COR-L47 (cell line): ENCODE measurements at places on chromosomes 12 and 14.

GRCh38 chr14:100142073-100143040 lies 17.1 kb downstream of the DEGS2 start:
- peak; percentile 47 for DNase-seq

GRCh38 chr12:69440016-69440415 lies 30.2 kb upstream of the FRS2 start:
- DNase-seq: no peak

GRCh38 chr14:51860825-51861499 lies 550 bp downstream of the GNG2 start:
- DNase-seq: no peak

DNA sequence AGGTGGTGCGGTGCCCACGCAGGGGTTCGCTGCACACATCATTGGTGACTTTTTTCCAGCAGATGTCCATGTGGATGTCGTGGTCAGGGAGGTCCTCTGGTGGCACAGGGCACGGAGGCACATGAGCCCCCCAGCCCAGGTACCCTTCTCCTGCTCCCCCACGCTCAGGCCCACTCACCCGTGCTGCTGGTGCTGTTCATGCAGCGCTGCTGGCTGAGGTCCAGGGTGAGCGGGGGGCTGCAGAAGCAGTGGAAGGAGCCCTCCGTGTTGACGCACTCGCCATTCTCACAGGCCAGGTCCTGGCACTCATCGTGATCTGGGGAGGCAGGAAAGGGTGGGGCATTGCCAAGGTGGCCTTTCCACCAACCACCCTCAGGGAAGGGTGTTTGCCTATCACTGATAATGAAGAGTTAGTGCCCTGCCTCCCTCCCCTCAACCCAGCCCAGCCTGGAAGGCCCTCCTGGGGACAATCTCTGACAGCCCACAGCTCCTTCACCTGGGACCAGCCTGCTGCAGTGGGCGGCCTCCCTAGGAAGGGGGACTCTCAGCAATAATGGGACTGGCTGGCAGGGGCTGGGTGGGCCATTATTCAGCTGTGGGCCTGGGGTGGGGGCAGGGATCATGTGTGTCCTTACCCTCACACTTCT lies 9.8 kb downstream of the ISCA2 start:
- DNase-seq: no peak

DNA sequence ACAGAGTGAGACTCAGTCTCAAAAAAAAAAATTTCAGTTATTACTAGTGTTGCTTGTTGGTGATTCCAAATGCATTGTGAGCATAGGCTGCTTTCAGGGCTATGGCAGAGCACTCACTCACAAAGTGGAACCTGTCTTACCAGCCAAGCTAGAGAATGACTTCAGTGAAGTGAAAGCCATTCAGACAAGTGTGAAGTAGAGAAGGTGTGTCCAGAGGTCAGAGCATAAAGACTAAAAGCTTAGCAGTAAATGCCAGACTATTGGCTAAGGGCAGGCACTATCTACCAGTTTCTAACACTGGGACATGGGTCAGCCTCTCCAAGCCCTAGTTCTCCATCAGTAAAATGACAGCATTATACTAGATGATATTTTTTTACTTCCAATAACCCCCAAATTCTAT lies 12.7 kb downstream of the PPP1R36 start:
- DNase-seq: no peak

DNA sequence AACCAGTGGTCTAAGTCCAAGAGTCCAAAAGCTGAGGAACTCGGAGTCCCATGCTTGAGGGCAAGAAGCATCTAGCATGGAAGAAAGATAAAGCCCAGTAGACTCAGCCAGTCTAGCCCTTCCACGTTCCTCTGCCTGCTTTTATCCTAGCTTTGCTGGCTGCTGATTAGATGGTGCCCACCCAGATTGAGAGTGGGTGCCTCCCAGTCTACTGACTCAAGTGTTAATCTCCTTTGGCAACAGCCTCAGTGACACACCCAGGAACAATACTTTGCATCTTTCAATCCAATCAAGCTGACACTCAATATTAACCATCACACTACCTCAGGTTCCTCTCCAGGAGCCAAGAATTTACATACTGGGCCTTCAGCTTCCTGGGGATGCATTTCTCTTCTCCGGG lies 476.1 kb downstream of the FUT8 start:
- DNase-seq: no peak

DNA sequence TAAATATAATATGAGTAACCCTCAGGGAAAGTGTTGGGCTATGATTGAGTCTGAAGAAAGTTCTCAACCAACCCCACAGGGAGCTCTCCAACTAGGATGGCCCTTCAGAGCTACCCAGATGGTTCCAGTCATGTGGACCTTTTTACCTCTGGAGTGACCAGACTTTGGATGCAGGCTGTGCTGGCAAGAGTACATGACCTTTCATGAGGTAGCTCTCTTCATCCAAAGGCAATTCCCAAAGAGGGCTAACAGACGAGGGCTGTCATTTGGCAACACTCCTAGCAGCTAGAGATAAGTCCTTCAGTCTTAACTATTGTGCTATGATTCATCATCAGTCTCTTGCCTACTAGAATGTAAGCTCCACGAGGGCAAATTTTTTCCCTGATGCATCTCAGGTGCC lies 75.4 kb downstream of the DUSP6 start:
- no peak for DNase-seq

DNA sequence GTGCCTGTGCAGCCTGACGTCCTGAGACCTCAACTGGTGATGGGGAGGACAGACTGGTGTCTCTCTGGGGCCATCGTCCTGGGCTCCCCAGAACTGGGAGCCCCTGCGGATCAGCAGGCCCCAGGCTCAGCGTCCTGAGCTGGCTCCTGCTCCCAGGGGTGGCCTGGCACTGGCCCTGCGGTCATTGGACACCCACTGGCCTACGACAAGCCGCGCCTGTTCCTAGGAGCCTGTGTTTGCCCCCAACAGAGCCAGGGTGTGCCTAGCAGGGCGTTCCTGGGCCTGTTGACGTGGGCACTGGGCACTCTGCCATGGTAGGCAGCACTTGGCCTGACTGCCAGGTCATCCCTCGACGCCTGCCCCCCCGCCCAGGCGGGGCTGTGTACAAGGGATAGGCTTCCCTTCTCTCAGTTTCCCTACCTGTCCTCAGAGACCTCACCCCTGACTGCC lies 8.4 kb downstream of the ADSS1 start:
- peak; percentile 42 for DNase-seq

GRCh38 chr12:113298861-113299545 lies 35.9 kb downstream of the SLC8B1 start:
- no peak for DNase-seq

DNA sequence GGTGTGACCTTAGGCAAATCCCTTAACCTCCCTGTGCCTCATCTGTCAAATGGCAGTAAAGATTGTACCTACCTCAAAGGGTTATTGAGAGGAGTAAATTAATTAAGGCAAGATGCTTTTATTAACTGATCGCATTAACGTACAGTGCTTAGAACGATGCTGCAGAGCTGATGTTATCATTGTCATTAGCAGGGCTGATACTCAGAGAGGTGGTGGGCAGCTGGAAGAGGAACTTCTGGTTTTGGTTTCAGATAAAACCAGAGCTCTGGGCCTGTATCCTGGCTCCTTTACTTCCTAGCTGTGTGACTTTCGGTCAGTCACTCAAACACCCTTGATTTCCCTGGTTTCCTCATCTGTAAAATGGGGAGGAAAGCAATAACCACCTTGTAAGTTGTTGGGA lies 55.1 kb downstream of the CALM1 start:
- DNase-seq: no peak

GRCh38 chr12:11705010-11705409 lies 55.5 kb downstream of the ETV6 start:
- DNase-seq: no peak

- DNase-seq: no peak
Measured at GRCh38 chr12:13171921-13172859, 24.3 kb upstream of the EMP1 start.

DNA sequence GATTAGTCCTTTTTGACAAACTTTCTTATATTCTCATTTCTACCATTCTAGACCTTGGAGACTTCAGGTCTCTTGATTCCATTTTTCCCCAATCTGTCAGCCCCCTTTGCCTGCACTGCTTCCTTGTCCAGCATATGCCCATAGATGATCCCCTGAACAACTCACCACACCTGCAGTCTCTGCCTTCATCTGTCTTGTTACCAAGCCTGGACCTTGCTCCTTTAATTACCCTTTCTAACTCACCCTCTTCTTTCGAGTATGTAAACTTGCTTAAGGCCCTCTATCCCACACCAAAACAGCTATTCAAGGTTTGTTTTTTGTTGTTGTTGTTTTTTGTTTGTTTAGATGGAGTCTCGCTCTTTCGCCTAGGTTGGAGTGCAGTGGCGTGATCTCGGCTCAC lies 9.6 kb downstream of the COX14 start:
- DNase-seq: no peak

GRCh38 chr14:104521816-104522745 lies 57.5 kb upstream of the C14orf180 start:
- no peak for DNase-seq

- no peak for DNase-seq
Measured at GRCh38 chr12:106767206-106767605, 7.3 kb upstream of the RIC8B start.

DNA sequence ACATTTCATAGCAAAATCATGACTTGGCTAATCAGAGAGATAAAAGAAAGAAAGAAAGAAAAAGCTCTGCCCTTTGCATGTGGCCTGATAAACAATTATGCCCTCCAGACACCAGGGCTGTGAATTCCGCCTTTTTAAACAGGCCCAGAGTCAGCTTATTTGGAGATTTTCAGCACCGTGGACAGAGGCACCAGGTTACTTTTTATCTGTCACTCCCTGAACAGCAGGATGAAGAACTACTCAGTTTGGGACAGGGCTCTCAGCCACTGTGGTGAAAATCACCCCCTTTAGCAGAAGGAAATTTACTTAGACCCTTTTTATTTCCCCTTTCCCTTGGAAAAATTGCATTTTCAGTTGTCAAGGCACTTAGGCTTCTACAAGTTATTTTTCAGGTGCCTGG lies 359.9 kb downstream of the NRXN3 start:
- no peak for DNase-seq

DNA sequence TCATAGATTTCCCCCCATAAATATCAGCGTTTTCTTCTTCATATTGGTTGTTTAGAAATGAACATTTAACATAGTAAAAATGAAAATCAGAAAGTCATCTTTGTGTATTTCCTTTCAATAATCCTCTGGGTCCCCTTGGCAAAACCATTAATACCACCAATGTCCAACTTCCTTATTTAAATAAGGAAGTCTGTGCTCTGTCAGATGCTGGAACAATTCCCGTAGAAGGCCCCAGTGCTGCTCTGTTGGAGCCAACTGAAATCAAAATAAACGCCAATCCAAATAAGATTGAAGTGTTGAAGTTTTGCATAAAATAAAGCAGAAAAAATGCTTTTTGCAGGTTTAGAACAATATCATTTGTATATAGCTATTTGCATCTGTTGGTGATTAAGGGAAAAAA lies 93.1 kb downstream of the PPM1H start:
- no peak for DNase-seq

GRCh38 chr12:64506955-64507354 lies 55.0 kb downstream of the TBK1 start:
- no peak for DNase-seq

DNA sequence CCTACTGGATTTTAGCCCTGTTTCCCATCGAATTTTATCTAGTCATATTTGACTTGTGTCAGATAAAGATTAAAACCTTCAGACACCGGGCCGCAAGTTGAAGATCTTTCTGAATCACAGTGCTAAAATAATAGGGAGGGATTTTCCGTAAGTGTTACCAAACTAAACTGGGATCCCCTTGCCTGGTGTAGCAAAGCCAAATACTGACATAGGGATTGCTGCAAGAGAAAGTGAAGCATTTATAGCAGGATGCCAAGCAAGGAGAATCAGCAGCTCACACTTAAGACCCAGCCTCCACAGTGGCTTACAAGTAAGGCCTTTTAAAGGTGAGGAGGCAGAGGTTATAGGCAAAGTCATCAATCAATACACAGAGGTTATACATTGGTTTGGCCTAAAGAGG lies 147.4 kb downstream of the AKAP6 start:
- no peak for DNase-seq

GRCh38 chr12:71958056-71958455 lies 19.4 kb downstream of the TPH2 start:
- no peak for DNase-seq

GRCh38 chr12:123389560-123390351 lies 5.8 kb downstream of the KMT5A start:
- DNase-seq: no peak

GRCh38 chr12:75130811-75131210 lies 78.8 kb downstream of the KCNC2 start:
- DNase-seq: no peak

GRCh38 chr12:27802511-27802910 lies 22.5 kb upstream of the MANSC4 start:
- no peak for DNase-seq

DNA sequence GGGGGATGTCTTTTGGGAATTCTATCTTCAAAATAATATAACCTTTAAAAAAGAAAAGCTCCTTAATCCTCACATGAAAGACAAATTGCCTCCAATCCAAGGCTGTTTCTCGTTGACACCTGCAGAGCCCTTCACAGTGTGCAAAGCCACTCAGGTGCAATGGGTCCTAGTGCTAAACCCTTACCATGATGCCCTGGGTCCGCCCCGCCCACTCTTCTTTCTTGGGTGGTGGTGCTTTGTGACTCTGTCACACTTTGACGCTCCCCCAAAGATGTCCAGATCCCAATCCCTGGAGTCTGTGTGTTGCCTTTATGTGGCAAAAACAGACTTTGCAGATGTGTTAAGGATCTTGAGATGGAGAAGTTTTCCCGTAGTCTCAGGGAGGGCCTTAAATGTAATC lies 29.7 kb downstream of the CLMN start:
- no peak for DNase-seq

GRCh38 chr14:85558505-85558904 lies 28.6 kb downstream of the FLRT2 start:
- no peak for DNase-seq
